ENCODE measurements at places on chromosomes 4 and X.

DNA sequence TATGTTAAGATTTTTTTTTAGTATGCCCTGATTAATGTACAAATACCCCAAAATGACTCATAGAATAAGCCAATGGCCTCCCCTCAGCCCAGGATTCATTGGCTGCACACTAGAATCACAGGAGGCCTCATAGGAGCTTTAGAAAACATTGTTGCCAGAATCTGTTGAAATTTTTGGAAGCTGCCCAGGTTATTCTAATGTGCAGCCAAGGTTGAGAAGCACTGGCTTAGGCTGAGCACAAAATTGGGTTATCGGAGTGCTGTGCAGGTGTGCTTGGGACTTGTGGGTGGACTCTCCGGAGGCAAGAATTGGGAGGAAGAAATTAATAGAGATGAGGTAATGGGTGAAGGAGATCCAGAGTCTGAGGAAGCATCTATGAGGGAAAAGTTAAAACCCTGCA, 41.3 kb upstream of the VCX start:
- DNase-seq, result no peak

- DNase-seq, result no peak
Observed at GRCh38 chr4:129346734-129347133, 250.8 kb downstream of the C4orf33 start.

GRCh38 chrX:49177338-49177833, 5.7 kb downstream of the PLP2 start:
- no peak for DNase-seq

GRCh38 chr4:95304898-95305297, 243.9 kb downstream of the UNC5C start:
- no peak for DNase-seq

DNA sequence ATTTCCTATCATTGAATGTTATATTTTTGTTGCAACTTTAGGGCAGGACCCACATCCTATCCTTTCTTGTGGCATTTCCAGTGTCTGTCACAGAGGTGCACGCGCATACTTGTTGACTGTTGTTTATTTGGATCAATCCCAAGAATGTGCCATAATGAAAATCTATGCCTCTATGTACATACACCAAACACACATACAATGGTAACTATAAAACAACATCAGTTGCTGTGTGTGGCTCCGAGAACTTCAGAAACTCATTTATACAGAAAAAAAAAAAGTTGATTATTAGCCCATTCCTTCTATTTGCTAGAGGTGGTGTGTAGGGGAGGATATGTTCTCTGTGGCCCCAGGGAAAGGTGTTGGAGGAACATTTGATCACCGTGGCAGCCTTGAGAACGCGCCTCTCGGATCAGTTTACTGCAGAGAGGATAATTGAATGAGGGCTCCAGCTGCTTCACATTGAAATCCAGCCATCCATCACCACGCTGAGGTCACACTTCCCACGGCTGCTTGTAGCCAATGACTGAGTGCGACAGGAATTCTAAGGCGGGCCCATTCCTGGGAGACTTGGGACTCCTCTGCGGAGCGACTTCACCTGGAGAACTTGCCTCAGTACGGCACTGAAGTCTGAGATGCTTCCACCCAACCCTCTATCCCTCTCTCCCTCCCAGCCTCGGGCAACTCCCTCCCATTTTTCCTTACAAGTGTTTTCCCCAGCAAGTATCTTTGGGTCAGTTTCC, 19.5 kb downstream of the SMPX start:
- no peak for DNase-seq

GRCh38 chr4:98686847-98687246, 28.4 kb upstream of the TSPAN5 start:
- no peak for DNase-seq

DNA sequence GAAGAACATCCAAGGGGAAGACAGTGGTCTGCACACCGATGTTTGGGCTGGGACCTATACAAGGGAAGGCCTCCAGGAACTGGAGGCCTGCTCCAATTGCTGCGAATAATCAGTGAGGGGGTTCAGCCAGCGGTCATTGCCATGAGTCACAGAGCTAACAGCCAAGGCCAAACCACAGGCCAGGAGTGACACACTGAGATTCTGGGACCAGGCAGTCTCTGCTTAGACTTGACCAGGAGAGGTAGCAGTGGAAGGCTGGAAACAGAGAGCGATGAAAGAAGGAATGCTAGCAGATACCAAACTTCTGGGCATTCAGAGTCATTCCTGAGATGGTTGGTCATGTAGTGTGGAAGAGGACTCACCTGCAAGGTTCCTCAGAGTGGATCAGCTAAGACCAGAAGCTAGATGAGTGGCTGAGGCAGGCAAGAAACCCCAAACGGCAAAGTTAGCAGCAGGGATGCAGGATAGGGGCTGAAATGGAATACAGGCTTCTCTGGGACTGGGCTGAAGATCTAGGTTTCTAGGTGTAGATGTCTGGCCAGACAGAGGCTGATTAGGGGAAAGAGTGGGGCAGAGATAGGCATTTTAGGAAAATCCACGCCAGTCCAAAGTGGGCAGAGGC, 54.7 kb downstream of the CNGA2 start:
- DNase-seq, result no peak

- DNase-seq, result no peak
Observed at GRCh38 chr4:647481-647880, 22.1 kb downstream of the PDE6B start.

- DNase-seq, result no peak
Observed at GRCh38 chrX:154727871-154728270, 23.0 kb downstream of the GAB3 start.

- no peak for DNase-seq
Observed at GRCh38 chrX:24216827-24217226, 67.3 kb downstream of the ZFX start.

- no peak for DNase-seq
Observed at GRCh38 chr4:38387348-38387747, 276.7 kb upstream of the KLF3 start.

DNA sequence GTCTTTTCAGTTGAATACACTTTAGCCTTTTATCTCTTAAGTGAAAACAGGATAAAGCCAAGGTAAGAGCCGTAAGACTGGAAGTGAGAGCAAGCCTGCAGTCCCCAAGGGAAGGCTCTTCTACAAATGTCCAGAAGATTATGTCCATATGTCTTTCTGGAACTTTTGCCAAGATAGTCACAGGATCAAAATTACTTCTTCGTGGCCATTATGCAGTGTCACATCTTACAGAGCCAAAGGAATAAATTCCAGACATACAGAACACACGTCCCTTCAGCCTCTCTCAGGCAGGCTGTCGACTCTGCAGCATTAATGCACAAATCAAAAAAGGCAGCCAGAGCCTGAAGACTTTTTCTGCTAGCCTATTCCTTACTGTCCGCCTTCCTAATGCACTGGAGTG, 10.9 kb upstream of the GATB start:
- no peak for DNase-seq

DNA sequence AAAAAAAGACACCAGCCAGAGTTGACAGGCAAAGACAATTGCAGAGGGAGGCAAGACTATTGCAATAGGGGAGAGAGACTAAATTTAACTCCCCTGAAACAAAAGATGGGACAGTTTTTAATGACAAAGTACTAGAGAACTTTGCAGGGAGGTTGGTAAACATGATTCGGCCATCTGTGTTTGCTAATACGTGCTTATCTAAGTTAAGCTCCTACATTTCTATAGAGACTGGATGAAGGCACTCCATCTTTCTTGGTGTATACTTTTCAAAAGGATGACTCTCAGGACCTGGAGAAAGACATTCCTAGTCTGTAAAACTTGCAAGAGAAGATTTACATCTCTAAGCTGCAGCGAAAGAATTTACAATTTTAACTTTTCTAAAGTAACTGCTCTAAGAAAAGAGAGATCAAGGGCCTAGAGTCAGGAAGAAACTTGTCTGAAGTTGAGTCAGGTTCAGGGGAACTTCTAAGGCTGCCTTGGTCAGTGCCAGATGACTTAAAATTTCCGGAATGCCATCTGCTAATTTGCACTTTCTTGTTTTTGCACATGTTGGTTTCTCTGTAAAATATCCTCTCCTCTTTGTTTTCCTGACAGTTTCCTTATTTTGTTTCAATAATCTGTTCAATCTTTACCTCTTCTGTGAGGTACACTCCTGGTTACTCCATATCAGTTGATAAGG, 10.6 kb downstream of the ADAM29 start:
- no peak for DNase-seq

- no peak for DNase-seq
Observed at GRCh38 chr4:108199881-108200280, 31.1 kb upstream of the LEF1 start.

DNA sequence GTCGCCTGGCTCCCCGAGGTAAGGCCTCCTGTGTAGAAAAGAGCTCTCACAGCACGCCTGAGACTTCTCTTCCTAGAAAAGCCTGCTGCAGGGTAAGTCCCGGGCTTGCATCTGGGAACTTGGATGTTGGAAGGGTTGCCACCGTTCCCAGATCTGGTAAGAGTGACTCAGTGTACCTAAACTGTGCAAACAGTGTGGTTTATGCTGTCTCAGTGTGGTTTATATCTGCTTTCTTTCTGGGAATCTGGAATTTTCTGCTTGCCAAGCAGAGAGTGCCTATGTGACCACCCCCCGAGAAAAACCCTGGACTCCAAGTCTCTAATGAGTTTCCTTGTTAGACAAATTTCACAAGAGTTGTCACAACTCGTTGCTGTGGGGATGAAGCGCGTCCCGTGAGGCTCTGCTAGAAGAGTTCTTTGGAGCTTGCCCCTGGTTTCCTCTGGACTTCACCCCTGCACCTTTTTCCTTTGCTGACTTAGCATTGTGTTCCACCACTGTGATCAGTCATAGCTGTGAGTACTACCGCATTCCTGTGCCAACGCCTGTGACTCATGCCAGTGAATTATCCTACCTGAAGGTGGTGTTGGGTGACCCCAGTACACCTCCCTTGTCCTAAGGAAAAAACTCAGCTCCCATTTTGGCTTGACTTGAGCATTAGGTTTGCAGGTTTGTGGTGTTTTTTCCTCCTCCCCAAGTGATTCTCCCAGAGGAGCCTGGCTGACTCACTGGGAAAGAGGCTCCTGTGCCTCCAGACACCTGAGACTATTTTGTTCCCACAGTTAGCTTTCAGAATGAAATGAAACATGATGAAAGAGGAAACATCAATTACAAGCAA, 14.5 kb downstream of the SLC2A9 start:
- peak; percentile 17 for DNase-seq

GRCh38 chr4:17665852-17666251, 51.4 kb downstream of the MED28 start:
- DNase-seq, result no peak

GRCh38 chr4:21645776-21646175, 302.8 kb downstream of the KCNIP4 start:
- no peak for DNase-seq

GRCh38 chr4:158827543-158827981, 58.7 kb downstream of the FNIP2 start:
- DNase-seq, result no peak

DNA sequence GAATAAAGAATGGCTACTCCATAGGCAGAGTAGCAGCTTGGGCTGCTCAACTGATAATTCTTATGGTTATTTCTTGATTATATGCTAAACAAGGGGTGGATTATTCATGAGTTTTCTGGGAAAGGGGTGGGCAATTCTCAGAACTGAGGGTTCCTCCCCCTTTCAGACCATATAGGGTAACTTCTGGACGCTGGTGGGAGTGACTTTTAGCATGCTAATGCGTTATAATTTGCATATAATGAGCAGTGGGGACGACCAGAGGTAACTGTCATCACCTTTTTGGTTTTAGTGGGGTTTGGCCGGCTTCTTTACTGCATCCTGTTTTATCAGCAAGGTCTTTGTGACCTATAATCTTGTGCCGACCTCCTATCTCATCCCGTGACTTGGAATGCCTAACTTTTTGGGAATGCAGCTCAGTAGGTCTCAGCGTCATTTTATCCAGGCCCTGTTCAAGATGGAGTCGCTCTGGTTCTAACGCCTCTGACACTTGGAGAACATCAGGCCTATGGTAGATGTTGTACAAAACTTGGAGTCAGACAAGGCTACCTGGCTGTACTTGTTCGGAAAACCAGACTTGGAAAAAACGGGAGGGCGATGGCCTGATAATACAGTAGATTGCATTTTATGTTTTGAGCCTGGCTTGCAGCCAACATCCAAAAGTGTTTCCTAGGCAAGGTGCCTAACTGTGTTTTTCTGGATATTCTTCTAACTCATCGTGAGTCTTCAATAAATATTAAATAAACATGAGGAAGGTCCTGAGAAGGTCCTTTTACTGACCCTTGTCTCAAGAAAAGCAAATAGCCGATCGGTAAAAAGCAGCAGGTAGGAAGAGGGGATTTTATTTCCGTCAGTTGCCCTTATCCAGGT, 1.8 kb upstream of the TMEM164 start:
- DNase-seq, result no peak

DNA sequence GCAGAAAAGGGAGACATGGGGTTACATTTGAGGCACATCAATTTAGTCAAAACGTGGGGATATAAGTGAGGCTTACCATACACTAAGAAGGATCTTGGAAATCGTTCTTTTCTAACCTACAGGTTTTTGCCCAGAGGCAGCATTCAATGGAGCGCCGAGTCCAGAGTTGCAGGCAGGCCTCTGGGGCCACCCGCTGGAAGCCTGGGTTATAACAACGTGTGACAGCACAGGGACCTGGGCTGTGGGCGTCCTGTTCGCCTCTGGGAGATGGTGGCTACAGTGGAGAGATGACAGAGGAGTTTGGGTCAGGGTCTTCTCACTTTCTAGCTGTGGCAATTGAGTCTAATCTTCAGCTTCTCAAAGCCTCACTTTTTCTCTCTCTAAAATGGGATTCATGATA, 53.9 kb downstream of the ENPP6 start:
- DNase-seq, result peak; percentile 34

DNA sequence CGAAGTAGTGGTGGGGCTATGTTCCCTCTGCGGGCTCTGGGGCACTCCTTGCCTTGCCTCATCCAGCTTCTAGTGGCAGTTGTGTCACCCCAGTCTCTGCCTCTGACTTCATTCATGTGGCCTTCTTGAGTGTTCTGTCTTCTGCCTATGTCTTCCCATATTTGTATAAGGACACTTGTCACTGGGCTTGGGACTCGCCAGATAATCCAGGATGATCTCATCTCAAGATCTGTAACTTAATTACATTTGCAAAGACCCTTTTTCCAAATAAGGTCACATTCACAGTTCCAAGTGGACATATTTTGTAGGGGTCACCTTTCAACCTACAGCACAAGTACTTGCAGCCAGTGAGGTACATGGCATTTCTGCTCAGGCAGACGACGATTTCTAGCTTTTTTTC, 30.3 kb upstream of the CLDN24 start:
- DNase-seq, result no peak

DNA sequence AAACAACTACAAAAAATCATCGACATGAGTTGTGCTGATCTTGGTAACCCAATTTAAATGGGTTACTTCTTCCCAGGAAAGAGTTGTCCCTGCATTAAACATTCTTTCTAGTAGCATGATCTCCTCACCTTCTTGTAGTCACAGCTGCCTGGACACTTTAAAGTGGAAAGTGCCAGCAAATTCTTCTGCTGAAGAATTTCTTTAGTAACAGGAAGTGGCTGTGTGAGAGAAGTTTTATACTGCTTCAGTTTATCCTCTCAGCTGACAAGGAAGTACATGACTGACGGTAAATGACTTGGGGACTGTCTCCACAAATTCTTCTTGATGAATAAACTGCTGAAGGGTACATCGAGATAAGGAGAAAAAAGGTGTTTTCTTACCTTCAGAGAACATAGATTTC, 18.2 kb upstream of the TNIP3 start:
- no peak for DNase-seq

GRCh38 chr4:56007154-56007553, 58.4 kb downstream of the CEP135 start:
- DNase-seq, result no peak

GRCh38 chr4:106316773-106317409, 541 bp downstream of the AIMP1 start:
- DNase-seq, result no peak

- DNase-seq, result no peak
Observed at GRCh38 chr4:53854991-53855568, 209.3 kb downstream of the CHIC2 start.

All from activated naive CD8-positive, alpha-beta T cell treated with anti-CD3 and anti-CD28 coated beads for 36 hours (primary cell).